ENCODE measurements at places on chromosomes 4 and X.

DNA sequence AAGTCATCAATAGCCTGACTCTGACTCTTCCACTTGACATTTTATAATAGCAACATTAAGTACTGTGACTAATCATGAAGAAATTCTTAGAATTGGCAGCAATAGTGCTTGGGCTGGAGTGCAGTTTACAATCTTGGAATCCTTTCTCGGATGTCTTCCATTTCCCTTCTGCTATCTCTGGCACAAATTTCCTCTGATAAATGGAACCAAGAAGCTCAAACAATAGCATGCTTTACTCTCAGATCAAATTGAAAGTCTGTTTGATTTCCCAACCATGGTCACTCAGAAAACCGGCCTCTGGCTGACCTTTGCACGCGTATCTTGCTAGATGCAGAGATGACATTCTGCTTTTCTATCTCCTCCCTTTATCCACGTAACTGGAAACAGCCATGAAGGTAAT lies 99.0 kb upstream of the SPANXC start:
- DNase-seq: no peak

- DNase-seq: no peak
These were observed 121.1 kb downstream of the REPS2 start for GRCh38 chrX:17067534-17067933.

DNA sequence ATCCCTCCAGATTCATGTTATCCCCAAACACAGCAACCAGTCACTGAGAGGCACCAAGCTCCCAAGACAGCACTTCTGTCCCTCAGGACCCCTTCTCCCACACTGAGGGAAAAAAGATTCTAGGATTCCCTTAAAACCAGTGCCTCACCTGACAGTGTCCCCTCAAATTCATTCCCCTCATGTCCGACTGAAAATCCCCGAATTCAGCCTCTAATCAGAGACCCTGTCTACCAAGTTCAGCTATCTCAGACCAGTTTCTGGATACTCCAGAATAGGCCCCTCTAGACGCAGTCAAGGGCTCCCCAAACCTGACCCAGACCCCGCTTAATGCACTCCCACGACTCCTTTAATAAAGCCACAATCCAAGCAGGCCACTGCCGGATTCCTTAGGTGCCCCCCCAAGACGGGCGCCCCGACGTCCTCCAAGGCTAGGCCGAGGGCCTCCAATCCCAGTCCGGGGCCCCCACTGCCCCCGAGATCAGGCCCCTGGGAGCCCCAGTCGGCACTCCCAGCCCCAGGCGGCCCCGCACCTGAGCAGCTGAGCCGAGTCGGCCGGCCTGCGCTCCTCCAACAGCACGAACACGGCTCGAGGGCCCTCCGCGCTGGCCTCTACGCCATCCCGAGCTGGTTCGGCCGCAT lies 457 bp downstream of the TFE3 start:
- no peak for DNase-seq

DNA sequence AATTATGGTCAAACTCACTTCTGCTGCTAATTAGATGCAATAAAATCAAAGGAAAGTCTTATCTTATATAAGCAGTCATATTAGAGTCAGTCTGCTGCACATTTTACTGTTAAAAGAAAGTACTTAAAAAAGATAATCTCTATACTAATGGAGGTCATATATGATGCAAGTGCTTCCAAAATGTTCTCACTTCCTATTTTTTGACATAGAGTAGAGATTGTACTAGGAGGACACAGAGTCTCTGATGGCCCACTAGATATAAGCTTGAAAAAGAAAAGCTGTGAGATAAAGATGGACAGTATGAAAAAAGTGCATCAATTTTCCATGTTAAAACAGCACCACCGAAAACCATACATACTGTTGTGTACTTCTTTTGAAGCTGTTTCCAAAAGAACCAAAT lies 196.9 kb downstream of the KLHL13 start:
- no peak for DNase-seq

- no peak for DNase-seq
These were observed 62.8 kb downstream of the KCNIP4 start for GRCh38 chr4:21885770-21886169.

GRCh38 chr4:152100379-152101201 lies 339.8 kb upstream of the GATB start:
- peak; percentile 88 for DNase-seq

DNA sequence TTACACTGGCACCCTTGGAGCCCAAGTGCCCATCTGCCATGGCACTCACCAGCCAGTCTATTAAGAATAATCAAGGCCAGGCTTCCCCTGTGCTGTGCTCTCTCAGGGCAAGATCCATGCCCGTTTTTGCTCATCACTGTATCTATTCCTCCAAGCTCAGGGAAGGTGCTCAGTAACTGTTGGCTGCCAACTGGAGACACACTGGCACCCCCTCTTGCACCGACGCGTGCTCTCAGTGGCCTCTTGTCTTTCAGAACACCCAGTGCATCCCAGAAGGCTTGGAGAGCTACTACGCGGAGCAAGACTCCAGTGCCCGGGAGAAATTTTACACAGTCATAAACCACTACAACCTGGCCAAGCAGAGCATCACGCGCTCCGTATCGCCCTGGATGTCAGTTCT lies 30.1 kb downstream of the NSG1 start:
- no peak for DNase-seq

DNA sequence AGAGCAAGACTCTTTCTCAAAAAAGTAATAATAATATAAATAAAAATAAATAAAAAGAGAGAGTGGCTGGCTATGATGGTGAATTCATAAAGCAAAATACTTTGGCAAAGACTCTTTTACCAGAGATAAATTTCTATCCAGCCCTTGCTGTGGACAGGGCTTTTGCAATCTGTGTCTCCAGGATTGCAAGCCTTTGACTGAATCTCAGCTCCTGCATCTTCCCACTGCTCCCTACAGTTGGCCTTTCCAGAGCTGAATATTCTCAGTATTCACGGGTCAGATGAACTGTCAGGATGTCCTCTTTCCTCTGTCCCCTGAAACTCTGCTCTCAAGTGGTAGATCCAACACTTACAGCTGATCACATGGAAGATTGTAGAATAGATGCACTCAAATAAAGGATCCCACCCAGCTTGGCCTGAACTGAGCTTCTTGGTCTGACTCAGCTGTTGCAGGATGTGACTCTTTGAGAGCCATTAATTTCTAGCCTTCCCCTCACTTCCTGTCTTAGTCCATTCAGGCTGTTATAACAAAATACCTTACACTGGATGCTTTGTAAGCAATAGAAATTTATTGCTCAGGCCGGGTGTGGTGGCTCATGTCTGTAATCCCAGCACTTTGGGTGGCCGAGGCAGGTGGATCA lies 123.4 kb upstream of the GUCY1A1 start:
- no peak for DNase-seq

- DNase-seq: no peak
These were observed 1.2 kb downstream of the ATP6AP1 start for GRCh38 chrX:154429711-154430110.

DNA sequence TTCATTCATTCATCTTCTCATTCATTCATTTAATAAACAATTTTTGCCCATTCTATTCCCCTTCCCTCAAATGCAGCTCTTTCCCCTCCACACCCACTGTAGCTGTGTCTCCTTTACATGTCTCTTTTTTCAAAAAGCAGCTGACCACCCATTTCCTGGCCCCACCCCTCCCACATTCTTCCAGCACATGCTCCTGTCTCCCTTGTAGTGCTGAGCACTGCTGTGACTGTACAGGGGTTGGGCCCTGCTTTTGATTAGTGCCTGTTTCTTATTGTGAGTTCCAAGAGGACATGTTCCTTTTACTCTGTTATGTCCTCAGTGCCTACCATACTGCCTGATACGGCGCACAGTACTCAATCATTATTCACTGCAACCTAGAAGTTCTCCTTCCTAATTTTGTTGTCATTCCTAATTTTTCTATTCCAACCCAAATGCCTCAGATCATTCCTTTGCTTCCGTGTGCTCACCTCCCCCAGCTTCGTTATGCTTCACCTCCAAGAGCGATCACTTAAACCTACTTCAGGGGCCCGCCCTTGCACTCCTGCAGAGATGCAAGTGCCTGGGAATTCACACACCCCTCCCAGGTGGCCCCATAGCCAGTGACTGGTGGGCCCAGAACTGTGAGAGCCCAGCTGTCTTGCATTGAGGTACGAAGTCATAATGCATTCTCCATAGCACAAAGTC lies 152.2 kb downstream of the STK32B start:
- no peak for DNase-seq

GRCh38 chr4:187908731-187909130 lies 86.8 kb upstream of the ZFP42 start:
- no peak for DNase-seq

DNA sequence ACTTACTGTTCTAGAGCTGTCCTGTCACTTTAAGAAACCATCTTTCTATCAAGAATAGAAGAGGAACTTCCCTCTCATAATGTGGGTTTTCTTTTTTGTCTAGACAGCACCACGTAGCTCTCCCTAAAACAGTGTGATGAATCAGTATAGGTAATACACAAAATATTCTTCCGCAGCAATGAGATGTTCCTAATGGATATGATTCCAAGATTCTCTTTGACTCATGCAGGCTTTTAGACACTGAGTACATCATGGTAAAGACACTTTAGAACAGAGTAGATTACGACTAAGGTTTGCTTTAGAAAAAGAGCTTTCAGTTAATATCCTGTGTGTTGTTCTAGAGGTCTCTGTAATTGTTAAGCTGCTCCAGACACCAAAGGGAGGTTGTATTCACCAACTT lies 69.8 kb downstream of the PTTG2 start:
- DNase-seq: no peak

DNA sequence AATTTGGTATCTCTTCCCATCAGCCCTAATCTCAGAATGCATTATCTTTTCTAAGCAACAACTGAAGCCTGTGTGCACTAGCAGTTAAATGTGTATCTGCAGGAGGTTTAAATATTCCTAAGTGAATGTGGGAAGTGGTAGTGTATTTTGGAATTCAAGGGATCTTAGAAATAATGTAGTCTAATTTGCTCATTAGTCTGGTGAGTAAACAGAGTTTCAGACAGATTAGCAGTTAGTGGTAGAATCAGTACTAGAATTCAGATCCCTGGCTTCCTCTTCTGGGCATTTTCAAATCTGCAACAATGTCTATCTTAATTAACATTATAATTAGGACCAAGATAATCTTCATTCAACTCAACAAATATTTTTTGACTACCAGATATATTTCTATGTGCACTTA lies 11.7 kb upstream of the CXCL2 start:
- no peak for DNase-seq

DNA sequence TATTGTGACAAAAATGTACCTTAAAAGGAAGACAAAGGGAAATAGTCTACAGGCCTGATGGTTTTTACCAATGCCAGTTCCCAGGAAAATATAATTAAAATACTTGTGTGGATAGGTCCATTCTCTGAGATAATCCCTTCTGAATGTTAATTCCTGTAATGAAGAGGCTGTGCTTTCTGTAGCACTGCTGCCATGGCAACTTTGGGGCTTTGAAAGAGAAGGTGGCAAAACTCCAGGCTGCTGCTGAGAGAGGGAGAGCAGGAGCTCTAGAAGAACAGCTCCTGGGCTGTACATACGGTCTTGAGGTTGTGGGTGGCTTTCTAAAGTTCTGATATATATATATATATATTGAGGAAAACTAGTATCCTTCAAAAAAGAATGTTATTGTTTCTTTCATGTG lies 125.4 kb downstream of the PDLIM5 start:
- no peak for DNase-seq

DNA sequence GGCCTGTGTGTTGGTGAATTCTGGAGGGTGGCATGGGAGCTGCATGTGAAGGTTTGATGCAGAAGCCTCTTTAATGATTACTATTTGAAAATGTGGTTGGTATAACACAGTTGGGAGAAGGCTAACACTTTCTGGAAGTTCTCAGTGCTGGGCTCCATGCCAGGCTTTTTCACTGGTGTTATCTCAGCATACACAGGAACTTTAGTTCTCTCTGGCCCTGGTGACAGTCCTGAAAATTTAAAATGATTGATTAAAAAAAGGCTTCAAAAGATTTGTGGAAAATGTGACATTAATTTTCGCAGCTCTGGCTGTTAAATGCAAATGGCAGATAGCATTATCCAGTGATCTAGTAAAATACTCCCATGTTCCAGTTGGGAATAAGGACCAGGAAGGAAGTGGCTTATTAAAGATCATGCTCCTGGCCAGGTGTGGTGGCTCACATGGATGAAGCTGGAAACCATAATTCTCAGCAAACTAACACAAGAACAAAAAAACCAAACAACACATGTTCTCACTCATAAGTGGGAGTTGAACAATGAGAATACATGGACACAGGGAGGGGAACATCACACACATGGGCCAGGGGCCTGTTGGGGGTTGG lies 36.6 kb downstream of the DIPK2B start:
- DNase-seq: no peak

GRCh38 chrX:42664680-42665079 lies 113.3 kb downstream of the PPP1R2C start:
- no peak for DNase-seq

GRCh38 chr4:139857021-139857420 lies 191.4 kb downstream of the MGST2 start:
- no peak for DNase-seq

- DNase-seq: peak; percentile 75
These were observed 26.0 kb upstream of the VSIG1 start for GRCh38 chrX:108018656-108019381.

- DNase-seq: no peak
These were observed 831.7 kb upstream of the POU3F4 start for GRCh38 chrX:82676386-82676785.

DNA sequence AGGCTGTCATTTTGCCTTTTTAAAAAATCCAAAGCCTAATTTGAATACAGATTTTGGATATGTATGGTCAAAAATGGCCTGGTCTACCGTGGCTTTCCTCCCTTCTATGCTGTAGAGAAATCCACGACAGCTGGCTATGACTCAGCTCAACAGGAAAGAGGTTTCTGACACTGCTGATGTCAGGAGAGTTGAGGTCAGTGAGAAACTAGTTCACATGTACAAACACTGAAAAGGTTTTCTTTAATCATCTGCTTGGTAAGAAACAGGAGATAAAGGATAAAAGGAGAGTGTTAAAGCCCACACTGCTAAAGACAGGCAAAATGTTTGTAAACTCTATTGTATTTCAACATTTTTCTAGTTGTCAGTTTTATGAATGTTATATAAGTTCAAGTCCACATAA lies 113.9 kb downstream of the NYX start:
- DNase-seq: peak; percentile 57

GRCh38 chr4:104975617-104976016 lies 171.1 kb upstream of the TET2 start:
- no peak for DNase-seq

DNA sequence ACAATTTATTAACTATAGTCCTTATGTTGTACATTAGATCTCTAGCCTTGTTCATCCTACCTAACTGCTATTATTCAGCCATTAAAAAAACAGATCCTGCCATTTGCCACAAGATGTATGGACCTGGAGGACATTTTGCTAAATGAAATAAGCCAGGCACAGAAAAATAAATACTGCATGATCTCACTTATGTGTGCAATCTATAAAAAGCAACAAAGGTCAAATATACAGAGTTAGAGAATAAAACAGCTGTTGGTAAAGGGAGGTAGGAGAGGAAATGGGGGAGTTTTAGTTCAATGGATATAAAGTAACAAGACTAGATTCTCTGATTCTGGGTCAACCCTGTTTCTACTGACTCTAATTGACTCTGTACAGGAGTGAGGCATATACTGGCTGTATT lies 103.3 kb upstream of the FAM9C start:
- no peak for DNase-seq

Data from CD4-positive, alpha-beta T cell treated with Interleukin-21 for 1 hour (primary cell).